IgD-negative memory B cell (primary cell): ENCODE measurements at places on chromosomes 16 and 17. TPM values are rescaled to one million over a fixed set of nuclear protein-coding genes. Genes with fewer than 3 reads are reported as not detected.

Gene OSGIN1
- 0.46 TPM for polyA plus RNA-seq

Gene ABCC11
- not detected for polyA plus RNA-seq

Gene TBC1D3K
- polyA plus RNA-seq = not detected

Gene TMC8
- polyA plus RNA-seq = 97.5 TPM

Gene PRSS53
- 0.83 TPM for polyA plus RNA-seq

Gene CNGB1
- not detected for polyA plus RNA-seq

Gene SEPTIN12
- not detected for polyA plus RNA-seq

Gene TP53TG3
- not detected for polyA plus RNA-seq

Gene OR1F1
- not detected for polyA plus RNA-seq

Gene CFAP97D1
- not detected for polyA plus RNA-seq

Gene GINS2
- polyA plus RNA-seq = 0.69 TPM

Gene KRT36
- not detected for polyA plus RNA-seq

Gene TSPOAP1
- 1.3 TPM for polyA plus RNA-seq

Gene SNAI3
- 12.3 TPM for polyA plus RNA-seq

Gene ITGAD
- polyA plus RNA-seq = not detected

Gene PCGF2
- not detected for polyA plus RNA-seq

Gene ZFPM1
- polyA plus RNA-seq = 0.15 TPM

Gene TEX14
- not detected for polyA plus RNA-seq

Gene REXO5
- polyA plus RNA-seq = not detected

Gene RARA
- polyA plus RNA-seq = 13.7 TPM

Gene RRAD
- not detected for polyA plus RNA-seq

Gene KREMEN2
- 1.5 TPM for polyA plus RNA-seq

Gene CCL8
- not detected for polyA plus RNA-seq

Gene CACNG5
- polyA plus RNA-seq = not detected

Gene LDHD
- polyA plus RNA-seq = not detected

Gene RAB34
- 6.7 TPM for polyA plus RNA-seq

Gene MYH8
- not detected for polyA plus RNA-seq

Gene TMEM98
- not detected for polyA plus RNA-seq

Gene C17orf67
- 2.1 TPM for polyA plus RNA-seq

Gene CHRNB1
- polyA plus RNA-seq = 13.8 TPM

Gene TEKT5
- not detected for polyA plus RNA-seq

Gene TNFRSF13B
- polyA plus RNA-seq = 224 TPM

Gene KCNH4
- polyA plus RNA-seq = not detected

Gene MATCAP1
- 0.56 TPM for polyA plus RNA-seq

Gene C17orf78
- polyA plus RNA-seq = not detected

Gene DHRS7C
- not detected for polyA plus RNA-seq

Gene SLFN12L
- polyA plus RNA-seq = 1.9 TPM

Gene RNF151
- polyA plus RNA-seq = not detected

Gene GPR179
- not detected for polyA plus RNA-seq

Gene CCL4
- 8.4 TPM for polyA plus RNA-seq
